Hepatocyte (in vitro differentiated cells): ENCODE measurements at places on chromosomes 11 and 22.
A peak's percentile ranks its signal among the peaks of the same experiment; 100 is the strongest.

- peak; percentile 62 for DNase-seq
Measured at GRCh38 chr11:47179655-47179991, 2.9 kb upstream of the ARFGAP2 start.

DNA sequence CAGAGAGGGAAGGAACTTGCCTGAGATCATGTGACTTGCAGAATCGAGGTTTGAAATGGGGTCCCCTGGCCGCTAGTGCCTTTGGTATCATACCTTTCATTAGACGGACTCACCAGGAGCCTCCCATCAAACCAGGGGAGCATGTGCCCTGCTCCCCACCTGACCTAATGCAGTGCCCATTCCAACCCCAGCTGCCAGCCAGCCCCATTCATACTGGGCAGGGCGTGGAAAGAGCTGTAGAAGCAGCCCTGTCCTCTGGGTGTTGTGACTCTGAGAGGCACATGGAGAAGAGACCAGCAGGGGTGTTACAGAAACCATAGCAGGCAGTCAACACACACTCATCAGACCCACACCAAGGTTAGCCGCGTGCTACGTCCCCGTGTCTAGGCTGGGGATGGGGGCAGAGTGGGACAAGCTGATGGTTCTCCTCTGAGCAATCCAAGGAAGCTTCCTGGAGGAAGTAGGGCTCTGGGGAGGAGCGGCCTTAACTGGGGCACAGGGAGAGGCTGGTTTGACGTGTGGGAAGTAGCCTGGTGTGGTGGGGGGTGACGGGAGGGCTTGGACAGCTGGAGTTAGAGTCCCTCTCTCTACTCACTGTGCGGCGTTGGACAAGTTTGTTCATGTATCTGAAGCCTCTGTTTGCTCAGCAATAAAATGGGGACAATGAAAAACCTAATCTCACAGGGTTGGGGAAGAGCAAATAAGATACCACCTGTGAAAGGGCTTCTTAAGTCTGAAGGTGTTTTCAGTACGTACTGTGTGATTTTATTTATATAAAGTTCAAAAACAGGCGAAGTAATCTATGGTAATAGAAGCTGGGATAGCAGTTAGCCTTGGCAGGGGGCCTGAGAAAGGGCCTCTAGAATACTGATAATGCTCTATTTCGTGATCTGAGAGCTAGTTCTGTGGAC lies 14.0 kb downstream of the GRIK4 start:
- peak; percentile 57 for DNase-seq

DNA sequence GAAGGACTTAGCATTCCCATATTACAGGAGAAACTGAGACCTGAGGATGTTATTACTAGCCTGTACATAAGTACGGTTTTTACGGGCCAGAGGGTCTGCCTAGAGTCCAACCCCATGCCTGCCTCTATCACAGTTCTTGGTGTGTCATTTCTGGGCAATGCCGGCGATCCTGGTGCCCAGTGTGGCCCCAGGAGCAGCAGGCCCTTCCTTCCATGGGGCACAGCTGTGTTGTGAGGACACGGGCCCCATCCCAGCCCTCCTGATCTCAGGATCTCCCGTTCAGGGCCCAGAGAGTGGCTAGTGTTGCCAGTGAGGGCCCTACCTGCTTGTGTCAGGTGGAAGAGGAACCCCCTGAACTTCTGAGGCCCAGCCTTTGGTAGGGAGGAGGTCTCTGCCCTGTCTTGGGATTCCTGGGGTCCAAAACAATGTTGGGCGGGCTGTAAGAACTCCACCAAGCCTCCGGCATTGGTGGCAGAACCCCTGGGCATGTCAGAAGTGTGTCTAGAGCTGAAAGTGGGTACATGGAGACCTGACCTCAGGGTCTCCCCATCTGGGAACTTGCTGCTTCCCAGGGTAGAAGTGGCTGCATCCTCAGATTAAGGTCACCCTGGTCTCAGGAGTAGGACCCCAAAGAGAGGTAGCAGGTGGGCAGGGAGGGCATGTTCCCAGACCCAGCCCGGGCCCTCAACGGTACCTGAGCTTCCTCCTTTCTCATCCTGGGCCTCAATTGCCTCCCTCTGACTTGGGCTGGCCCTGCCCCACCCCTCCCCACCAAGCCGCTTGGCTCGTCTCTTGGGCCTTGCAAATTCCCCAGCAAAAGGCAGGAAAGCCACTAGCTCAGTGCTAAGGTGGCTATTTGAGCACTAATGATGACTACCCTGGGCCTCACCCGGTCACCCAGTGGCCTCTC lies 74.6 kb upstream of the KCNQ1OT1 start:
- no peak for DNase-seq

GRCh38 chr11:26944866-26945664 lies 48.8 kb upstream of the FIBIN start:
- no peak for DNase-seq

DNA sequence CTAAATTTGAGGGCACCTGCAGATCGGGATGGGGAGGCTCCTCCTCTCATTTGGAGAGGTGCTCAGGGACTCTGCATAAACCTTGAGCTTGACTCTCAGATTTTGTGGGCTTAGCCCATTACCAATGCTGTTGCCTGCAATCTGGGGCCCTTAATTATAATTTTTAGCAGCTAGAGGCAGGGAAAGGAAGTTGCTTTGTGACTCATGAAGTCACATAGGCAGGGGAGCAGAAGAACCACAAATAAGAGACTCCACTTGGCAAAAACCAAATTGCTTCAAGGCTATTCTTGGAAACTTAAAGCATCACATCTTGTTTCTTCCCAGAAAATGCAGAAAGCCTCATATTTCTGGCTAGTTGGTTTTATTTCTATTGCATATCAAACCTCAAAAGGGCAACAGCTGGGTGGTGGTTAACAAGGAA lies 46.9 kb downstream of the MICAL2 start:
- DNase-seq: no peak

GRCh38 chr11:9150501-9150900 lies 59.1 kb upstream of the SCUBE2 start:
- DNase-seq: no peak

- no peak for DNase-seq
Measured at GRCh38 chr11:59545179-59546020, 34.1 kb downstream of the OR4D9 start.

DNA sequence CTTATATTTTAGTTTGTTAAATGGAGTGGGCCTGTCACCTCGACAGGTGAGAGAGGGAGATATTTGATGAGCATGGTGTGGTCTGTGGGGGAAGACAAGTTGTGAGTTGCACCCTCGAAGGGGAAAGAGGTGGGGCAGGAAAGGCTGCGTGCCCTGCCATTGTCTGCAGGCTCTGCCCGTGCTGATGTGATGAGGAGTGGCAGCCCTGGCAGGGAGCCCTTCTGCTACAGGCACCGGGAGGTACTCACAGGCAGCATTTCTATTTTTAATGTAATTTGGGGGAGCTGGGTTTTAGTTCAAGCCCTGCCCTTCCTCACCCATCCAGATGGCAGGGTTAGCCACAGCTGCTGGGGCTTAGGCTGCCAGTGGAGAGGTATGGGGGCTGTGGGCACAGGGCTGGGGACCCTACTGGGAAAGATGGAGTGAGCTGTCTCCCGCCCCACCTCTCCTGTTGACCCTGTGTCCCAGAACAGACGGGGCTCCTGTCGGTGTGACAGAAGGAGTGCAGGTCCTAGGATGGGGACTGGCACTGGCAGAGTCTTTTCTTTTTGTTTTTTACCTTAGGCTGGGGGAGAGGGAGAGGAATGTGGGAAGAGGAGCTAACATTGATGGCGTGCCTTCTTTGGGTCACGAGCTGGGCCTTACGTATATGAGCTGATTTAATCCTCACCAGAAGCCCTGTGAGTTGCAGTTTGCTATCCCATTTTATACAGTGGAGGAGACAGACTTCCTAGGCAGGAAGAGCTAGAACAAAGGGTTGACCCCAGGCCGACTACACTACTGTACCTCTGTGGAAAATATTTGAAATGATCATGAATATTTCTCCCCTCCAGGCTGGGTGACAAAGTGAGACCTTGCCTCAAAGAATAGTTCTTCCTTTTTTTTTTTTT lies 51.6 kb downstream of the CEP164 start:
- DNase-seq: no peak

DNA sequence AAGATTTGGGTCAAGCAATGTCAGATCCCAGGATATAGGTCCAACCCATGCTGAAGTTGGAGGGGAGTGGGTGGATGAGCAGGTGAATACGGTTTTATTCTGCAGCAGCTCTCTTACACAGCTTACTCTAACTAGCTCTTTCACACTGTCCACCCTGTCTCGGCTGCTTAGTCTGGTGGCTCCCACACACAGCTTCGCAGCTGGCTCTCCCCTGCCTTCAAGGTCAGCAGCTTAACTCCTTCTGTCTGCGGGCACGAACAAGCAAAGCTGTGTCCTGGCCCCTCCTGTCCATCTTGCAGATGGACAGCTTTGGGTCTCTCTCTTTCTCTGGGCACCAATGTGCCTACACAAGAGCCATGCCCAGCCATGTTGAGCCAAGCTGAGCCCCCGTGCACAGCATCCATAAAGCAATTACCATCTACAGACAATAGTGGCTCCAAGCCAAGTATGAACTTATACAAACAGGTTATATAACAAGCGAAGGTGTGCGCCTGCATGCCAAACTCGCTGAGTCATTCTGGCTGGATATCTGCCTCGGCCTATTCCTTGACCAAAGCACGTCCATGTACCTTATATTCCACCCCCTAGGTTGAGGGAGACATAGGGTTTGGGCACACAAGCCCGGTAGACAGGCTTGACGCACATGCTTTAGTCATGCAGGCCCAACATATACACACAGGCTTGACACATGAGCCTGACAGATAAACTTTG lies 1307.8 kb upstream of the RAG2 start:
- peak; percentile 4 for DNase-seq

DNA sequence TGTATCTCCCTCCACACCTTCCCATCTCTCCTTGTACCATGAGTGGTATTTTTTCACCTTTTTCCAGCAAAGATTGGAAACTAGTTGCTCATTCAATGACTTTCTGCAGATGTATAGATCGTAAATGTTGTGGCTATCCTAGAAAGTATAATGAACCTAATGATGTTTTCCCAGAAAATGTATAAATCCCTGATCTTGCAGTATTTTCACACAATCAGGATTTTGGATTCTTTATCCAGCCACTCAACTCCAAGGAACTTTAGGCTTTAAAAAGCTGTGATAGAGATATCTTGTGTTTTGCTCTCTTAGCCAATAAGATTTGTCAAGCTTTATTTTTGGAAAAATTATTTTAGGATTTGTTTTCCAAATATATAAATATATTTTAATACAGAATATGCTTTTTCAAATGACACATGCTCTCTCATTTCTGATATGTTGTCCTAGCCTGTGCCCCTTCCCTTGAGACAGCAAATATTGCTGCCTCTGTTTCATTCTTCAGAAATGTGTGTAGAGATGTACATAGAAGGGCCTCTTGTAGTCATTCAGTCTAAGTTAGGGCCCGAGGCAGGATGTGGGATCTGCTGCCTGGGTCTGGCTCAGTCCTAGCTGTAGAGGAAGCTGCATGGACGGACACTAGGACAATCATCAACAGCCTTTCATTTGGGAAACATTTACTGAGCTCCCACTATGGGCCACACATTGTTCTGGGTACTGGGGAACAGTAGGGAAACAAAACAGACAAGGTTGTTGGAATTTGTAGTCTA lies 62.4 kb downstream of the NAV2 start:
- no peak for DNase-seq

- no peak for DNase-seq
Measured at GRCh38 chr11:106724293-106724892, 293.9 kb downstream of the GUCY1A2 start.

- no peak for DNase-seq
Measured at GRCh38 chr11:127115844-127116243, 115.3 kb upstream of the KIRREL3 start.

- no peak for DNase-seq
Measured at GRCh38 chr11:63940786-63941185, 2.0 kb downstream of the NAA40 start.

DNA sequence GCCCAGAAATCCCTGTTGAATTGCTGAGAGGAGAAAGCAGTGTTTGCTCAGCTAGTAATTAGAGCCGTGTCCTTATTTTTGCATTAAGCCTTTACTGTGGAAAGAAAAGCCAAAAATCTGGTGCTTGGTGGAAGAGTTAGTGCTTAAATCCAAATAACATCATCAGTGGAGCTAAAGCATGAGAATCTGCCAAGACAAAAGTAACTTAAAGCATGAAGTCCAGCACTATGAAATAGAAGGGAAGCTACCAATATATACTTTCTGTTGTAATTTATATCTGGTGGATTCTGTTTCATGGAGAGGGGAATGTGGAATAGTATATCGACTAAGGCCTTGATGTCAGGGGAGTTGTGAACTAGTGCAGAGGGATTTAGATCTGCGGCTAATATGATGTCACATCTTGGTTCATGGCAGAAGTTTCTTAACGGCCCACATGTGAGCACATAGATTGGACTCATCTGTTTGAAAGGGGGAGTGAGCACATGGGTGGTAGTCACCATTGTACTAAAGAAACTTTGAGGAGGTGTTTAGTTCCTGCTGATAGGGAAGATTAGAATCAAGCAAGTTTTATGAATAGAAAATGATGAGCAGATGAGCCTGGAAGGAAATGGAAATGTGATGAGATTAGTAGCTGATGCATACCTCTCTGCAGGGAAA lies 224.4 kb upstream of the MTNR1B start:
- DNase-seq: no peak

DNA sequence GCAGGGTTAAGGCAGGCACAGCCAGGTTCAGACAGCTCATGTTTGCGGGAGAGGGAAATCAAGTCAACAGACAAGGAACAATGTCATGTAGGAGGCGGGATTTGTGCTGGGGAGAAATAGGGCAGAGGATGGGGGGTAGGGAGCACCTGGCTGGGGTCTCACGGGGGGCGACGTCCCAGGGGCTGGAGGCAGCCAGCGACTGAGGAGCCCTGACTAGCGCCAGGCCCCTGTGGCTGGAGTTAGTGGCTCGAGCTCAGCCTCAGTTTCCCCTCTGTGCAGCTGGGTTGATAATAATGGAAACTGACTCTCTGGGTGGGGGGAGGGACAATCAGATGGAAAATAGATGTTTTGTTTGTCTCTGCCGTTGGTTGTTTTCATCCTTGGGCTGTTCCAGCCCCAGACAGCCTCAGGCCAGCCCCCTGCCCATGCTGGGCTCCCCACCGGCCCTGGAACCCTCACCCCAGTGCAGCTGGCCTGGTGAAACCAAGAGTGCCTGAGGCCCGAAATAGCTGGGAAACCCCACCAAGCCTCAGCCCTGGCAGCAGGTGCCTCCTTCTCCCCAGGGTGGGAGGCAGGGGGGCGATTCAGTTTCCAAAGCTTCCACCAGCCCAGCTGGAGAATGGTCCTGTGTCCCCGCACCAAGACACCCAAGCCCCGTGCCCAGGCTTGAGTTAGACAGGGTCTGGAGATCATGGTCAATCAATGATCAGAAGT lies 44.1 kb downstream of the IGLL5 start:
- no peak for DNase-seq

- no peak for DNase-seq
Measured at GRCh38 chr11:125938418-125938817, 7.4 kb upstream of the VSIG10L2 start.

- DNase-seq: peak; percentile 29
Measured at GRCh38 chr11:134244593-134244992, 8.6 kb downstream of the THYN1 start.

GRCh38 chr11:115606498-115607220 lies 102.4 kb upstream of the CADM1 start:
- peak; percentile 50 for DNase-seq

- DNase-seq: peak; percentile 53
Measured at GRCh38 chr11:63866211-63866610, 27.3 kb downstream of the MARK2 start.
